ENCODE measurements at places on chromosomes 16 and 17.

- peak; percentile 29 for DNase-seq
Measured at GRCh38 chr17:45261577-45262515, at the start of gene SPATA32. SPATA32 (minus strand) TSS chr17:45262094; CDS start chr17:45262016, 78 bp downstream.

DNA sequence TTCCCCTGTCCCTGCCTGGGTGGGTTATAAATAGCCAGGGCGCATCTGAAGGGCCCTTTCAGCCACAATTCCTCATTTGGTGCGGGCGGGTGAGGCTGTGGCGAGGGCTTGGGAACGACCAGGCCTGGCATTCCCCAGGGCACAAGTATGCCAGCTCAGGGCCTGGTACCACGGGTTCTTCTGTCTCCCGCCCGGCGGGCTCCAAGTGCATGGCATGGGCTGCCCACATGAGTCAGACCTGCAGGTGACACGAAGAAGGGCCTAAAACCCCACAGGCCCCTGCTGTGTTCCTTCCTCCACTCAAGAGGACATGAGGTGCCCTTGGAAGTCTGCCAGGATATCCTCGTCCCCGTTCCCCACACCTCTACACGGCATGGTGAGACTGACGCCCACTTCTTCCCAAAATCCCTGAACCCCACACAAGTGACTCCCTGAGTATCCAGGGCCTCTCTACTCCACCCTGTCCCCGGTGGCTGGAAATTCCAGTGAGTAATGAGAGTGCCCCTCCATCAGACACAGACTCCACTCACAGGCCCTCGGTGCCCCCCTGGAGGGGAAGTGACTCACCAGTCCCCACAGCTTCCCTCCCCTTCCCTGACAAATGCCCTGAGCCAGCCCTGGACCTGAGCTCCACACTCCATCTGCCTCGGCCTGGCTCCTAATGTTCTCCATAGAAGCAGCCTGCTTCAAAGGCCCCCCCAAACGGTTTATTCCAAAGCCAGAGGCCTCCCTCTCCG, 68.8 kb downstream of the ABR start:
- DNase-seq = peak; percentile 2

GRCh38 chr16:49345829-49346228, 27.8 kb upstream of the C16orf78 start:
- DNase-seq = no peak

- peak; percentile 2 for DNase-seq
Measured at GRCh38 chr17:19447085-19447583, 36.1 kb downstream of the RNF112 start.

Data from NK-92 treated with Interleukin-12 subunit alpha and Interleukin-12 subunit beta, amount 100 ng/mL, for 24 hours (cell line).